ENCODE measurements at places on chromosomes 12 and 14.

- no peak for DNase-seq
Measured at GRCh38 chr12:26152507-26153102, 27.8 kb upstream of the BHLHE41 start.

DNA sequence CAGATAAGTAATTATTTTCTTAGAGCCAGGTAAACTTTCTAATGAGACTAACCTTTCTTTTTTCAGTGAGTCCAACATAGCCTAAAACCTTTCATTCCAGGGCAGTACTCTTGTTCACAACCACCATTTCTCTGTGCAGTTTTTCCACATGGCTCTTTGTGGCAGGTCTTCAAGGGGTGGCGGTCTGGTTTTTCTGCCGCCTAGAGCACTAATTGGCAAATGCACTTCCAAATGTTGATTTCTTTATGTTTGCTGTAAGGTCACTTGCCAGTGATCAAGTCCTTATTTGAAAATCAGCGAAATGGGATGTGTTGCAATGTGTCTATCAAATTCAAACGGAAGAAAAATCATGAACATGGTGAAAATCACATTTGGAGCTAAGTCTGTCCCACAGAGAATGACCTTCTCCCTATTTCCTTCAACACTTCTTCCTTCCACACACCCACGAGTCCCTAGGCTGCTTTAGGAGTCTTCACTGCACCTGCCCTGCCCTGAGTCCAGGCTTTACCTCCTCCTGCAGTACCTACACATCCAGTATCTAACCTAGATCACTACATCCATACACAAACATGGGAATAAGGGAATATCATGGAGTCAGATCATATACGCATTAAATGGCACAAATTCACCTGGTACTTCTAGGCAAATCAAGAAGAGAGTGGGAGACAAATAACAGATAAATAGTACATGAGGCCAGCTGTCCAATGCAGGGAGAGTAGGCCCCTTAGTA, 1.9 kb downstream of the SRGAP1 start:
- no peak for DNase-seq

DNA sequence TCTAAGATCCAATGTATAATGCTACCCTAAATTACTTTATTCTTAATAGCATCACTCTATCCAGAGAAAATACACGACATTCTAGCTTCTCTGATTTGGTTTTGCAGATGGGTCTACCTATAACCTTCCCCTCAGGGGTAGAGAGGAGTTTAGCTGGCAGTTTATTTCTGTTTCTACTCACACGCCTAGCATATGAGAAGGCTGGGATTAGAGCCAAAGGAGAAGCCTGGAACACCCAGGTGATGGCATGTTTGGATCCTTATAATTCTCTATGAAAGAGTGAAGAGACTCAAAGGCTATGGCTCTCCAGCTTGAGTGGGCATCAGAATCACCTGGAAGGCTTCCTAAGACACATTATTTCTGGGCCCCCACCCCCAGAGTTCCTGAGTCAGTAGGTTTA, 131.3 kb downstream of the IGF1 start:
- DNase-seq = no peak

DNA sequence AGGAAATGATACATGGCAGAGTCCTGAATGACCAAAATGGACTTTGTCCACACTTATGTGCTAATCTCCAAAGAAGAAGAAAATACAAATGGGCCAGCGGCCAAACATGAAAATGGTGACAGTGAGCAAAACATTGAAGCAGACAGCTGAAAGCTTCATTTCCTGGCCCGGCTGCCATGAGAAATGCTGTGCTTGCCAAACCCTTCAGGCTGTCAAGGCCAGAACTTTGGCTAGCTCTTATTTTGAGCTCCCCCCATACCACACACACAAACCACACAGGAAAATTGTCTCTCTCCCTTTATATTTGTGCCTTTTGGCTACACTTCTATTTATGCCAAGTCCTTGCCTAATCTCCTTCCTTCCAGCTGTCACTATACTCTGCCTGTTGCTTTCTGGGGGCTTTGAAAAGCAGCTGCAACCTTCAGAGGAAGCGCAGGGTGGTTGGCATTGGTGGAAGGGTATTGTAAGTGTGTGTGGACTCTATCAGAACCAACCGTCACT, 323.8 kb downstream of the RAD51B start:
- no peak for DNase-seq

DNA sequence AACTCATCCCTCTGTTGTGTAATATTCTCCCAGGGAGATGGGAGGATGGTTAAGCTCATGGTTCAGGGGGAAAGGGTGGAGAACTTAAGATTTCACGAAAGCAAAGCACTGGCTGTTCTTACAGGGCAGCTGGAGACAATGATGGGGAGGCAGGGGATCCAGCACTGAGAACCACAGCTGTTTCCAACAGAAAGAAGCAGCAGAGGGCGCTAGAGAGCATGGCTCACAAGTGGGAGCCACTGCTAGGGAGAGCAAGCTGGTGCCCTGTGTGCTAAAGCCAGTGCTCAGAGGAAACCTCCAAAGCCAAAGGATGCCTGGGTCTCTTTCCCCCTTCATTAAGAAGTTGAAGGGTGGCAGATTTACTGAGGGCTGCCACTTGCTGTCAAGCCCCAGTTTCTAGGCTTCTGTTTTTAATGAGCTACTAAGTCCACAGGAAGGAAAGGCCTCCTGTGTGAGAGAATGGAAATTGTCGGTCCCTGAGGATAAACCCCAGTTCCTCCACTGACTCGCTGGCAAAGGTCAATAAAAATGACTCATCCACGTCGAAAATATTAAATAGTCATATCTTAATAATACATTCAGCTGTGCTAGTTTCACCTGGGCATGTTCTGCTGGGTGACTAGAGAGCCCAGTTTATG, 199.7 kb downstream of the ANO2 start:
- peak; percentile 43 for DNase-seq

DNA sequence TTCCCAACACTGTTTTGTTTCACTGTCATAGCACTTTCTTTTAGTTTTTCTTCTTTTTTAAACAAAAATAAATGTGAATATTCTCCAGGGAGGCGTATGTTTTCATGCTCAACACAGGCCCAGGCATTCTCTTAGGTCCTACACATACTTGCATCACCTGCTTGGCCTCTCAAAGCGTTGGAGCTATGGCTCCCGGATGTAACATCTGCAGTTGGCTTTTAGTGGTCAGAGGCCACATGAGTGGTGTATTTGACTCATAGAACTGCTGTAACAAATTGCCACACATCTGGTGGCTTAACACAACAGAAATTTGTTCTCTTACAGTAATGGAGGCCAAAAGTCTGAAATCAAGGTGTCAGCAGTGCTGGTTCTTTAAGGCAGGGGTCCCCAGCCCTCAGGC, 44.6 kb upstream of the VRK1 start:
- no peak for DNase-seq

GRCh38 chr14:51676549-51676948, 24.8 kb downstream of the FRMD6 start:
- DNase-seq = no peak

GRCh38 chr14:57287745-57288144, 19.0 kb downstream of the AP5M1 start:
- no peak for DNase-seq

GRCh38 chr12:54956818-54957641, 27.5 kb downstream of the TESPA1 start:
- peak; percentile 62 for DNase-seq

- no peak for DNase-seq
Measured at GRCh38 chr14:100471441-100472093, 115.7 kb downstream of the BEGAIN start.

- peak; percentile 61 for DNase-seq
Measured at GRCh38 chr12:116172224-116172849, 105.2 kb downstream of the MED13L start.

DNA sequence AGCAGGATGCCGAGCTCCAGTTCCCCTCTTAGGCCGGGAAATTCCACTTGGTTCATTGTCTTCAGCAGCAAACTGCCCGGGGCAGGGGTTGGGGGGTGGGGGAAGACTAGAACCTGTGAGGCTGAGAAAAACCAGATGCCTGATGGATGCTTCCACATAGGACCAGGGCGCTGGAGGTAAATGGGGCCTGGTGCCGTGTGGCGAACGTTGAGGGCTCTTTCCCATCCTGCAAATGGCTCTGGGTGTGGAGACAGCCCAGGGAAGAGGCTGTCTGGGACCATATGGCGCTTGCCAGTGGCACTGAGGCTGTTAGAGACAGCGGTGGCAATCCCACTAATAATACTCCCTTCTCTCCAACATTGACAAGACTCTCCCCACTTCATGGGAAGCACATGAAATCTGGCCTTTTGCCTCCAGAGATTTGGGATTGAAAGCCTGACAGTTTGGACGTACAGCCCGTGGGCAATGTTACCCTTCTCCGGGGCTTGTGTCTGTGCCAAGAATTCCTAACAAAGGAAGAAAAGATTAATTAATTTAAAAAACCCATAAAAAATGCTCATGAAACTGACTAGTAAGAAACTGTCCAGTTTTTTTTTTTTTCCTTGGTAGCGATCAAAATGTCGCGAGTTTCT, 44.5 kb downstream of the MAP1LC3B2 start:
- no peak for DNase-seq

DNA sequence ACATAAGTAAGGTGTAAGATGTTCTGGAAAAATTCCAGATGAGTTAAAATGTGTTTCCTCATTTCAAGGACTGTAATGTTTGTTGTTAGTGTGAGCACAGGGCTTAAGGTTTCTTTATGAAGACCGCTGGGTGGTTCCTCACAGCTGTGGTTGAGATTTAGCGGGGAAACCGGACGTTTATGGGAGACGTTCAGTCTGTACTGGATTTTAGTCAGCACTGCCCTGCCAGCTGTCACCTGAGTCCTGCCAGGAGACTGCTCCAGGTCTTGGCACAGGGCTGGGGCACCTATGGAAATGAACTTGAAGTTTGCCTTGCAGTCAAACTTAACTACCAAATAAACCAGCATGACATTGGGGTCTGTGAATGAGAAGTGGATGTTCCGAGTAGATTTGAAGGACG, 555.2 kb downstream of the DIO2 start:
- no peak for DNase-seq

DNA sequence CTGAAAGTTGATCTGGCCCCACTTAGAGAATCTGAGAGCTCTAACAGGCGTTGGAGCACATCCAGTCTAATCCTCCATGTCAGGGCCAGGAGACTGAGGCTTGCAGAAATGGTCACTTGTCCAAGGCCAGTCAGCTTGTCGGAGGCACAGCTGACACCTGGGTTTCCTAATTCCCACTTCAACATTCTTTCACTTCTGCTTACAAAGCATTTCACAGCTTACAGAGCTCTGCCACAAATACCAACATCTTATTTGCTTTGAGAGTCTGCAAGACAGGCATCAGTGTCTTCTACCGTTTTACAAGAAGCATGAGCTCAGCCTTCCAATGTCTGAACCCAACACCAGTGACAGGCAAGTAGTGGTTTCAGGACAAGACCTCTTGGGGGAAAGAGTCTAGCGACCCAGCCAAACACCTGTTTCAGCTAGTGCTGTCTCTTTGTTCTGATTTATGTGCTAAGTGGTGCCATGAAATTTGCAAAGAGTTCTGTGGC, 31.8 kb downstream of the ISCA2 start:
- peak; percentile 27 for DNase-seq
